ENCODE measurements at places on chromosomes 2 and 18.

- no peak for DNase-seq
Measured at GRCh38 chr2:129728035-129728972, 251.2 kb upstream of the RAB6C start.

GRCh38 chr2:204794624-204795023 is 249.3 kb downstream of the PARD3B start:
- no peak for DNase-seq

- no peak for DNase-seq
Measured at GRCh38 chr2:26459991-26460612, 17.8 kb downstream of the OTOF start.

- DNase-seq = no peak
Measured at GRCh38 chr2:232502911-232503808, 15.5 kb upstream of the ECEL1 start.

GRCh38 chr2:20759487-20759886 is 63.4 kb downstream of the LDAH start:
- no peak for DNase-seq

DNA sequence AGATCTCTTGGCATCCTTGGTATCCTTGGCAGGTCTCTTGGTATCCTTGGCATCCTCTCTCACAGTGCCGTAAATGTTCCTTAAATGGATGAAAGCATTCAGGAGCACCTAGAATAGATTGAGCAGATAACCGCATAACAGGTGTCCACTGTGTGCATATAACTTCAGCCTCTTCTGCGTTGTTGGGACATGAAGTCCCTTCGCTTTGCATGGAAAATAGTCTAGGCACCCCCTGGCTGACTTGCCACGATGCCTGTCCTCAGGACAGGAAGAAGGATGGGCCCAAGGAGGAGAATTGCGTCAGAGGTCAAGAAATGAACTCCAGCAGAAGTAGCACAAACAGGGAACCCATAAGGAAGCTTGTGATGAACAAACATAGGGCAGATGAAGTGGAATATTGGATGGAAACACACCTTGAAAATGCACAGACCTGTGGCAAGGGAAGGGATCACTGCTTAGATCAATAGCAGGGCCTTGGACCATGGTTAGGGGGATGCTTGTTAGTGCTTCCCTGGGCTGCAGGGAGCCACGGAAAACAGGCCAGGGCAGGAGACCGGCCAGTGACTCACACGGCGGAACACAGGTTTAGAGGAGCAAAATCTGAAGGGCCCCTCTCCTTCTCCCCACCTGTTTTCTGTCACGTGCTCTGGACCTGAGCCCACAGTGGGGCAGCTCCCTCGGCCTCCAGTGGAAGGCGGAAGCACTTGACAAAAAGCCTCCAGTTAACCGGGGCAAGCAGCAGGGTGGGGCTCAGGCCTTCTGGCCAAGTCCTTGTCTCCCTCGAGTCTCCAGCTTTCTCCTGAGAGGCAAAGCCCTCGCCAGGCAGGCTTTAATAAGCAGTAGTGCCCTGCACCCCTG is 99.2 kb upstream of the ASAP2 start:
- no peak for DNase-seq

DNA sequence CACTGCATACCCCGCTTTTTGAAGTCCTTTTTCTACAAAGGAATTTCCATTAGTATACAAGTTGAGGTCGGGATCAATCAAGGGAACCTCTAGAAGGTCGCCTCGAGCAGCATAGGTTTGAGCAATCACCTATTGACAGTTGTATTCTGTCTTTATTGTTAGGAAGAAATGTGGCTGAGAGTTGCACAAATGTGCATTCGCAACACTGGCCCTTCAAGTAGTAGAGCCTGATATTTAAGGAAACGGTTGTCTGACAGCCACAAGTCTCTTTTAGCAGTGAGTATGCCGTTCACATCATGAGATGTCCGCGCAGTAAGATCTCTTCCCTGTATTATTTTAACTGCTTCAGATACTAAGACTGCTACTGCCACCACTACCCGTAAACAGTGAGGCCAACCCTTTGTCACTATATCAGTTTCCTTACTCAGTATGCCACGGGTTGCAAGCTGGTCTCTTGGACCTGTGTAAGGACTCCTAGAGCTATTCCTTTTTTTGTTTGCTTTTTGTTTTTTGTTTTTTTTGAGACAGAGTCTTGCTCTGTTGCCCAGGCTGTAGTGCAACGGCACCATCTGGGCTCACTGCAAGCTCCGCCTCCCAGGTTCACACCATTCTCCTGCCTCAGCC is 10.0 kb upstream of the STARD7 start:
- no peak for DNase-seq

GRCh38 chr18:62659698-62660097 is 55.6 kb upstream of the PHLPP1 start:
- DNase-seq = no peak

GRCh38 chr18:3455907-3456685 is 6.1 kb downstream of the TGIF1 start:
- DNase-seq = no peak

GRCh38 chr2:174444761-174445160 is 42.1 kb downstream of the GPR155 start:
- no peak for DNase-seq

DNA sequence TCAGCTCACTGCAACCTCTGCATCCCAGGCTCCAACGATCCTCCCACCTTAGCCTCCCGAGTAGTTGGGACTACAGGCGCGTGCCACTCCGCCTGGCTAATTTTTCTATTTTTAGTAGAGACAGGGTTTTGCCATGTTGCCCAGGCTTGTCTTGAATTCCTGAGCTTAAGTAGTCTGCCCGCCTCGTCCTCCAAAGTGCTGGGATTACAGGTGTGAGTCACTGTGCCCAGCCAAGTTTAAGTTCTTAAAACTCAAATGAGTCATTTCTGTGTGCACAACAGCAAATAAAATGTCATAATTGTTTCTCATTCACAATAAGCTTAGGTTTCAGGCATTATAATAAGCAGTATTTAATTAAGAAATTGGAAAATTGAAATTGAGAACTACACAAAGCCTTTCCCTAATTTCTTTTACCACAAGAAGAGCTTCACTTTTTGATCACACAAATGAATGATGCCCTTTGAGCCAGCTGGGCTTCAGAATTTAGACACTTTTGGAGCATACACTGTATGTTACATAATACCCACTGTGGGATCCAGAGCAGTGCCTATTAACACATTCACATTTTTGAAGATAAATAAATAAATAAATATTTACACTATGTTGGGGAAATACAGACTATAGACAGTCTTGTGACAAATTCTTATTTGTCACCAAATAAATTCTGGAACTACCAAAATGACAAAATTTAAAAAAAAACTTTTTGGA is 8.6 kb upstream of the ME2 start:
- DNase-seq = no peak

GRCh38 chr2:164915566-164915965 is 39.8 kb downstream of the SLC38A11 start:
- no peak for DNase-seq

- DNase-seq = no peak
Measured at GRCh38 chr2:27162151-27163121, 13.6 kb downstream of the TCF23 start.

GRCh38 chr2:176325732-176326131 is 56.5 kb downstream of the MTX2 start:
- no peak for DNase-seq

GRCh38 chr2:207772081-207772843 is 2.6 kb upstream of the FZD5 start:
- DNase-seq = peak; percentile 54

DNA sequence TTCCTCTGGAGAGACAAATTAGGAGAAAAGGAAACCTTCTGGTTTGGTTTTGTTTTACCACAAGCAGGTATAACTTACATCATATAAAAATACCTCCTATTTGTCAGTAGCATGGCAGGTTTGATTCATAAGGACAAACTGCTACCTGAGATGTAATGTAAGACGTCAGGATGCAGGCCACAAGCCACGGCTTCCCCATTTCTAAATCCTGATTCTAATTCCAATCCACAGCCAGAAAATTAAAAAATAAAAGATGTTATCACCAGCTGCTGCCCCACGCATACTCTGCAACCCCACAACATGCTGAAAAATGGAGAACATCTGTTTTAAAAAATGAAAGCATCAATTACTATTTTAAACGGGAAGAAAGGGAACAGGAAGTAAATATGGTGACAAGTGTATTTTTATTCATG is 197.6 kb downstream of the BCL11A start:
- DNase-seq = peak; percentile 19

DNA sequence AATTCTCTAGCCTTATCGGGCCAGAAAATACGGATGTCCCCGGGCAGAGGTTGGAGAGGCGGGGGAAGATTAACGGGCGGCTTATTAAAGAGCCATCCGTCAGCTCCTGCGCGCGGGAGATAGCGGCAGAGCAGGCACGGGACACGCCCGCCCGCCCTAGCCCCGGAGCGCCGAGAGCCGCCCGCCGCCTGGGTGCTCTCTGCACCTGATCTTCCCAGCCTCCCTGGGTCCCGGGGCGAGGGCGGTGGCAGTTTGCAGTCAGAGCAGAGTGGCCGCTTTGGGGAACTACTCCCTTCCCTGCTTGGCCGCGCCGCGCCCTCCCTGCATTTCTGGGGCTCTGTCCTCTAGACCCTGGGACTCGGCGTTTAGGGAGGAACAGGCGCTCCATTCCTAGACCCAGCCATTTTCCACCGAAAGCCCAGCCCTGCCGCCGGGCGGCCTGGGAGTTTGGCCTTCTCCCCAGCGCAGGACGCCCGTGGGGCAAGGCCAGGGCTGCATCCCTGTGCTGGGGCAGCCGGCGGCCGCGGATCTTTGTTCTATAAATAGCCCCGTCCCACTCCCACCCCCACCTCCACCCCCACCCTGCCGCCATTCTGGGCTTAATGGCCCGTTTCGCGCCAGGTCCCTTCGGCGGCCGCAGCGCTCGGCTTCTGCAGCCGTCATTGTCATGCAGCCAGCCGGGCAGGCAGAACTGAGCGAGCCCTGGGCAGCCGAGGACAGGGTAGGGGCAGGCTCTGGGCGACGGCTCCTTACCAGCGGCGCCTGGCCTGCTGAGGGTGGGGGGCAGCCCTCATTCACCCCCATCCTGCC is 6.6 kb downstream of the GAD1 start:
- peak; percentile 98 for DNase-seq

- DNase-seq = no peak
Measured at GRCh38 chr18:35703043-35703688, 121.6 kb downstream of the GALNT1 start.

GRCh38 chr2:236781933-236782816 is 212.6 kb downstream of the ACKR3 start:
- DNase-seq = no peak

- DNase-seq = no peak
Measured at GRCh38 chr2:122660786-122661634, 905.6 kb downstream of the TSN start.

GRCh38 chr2:3876685-3877084 is 173.3 kb downstream of the DCDC2C start:
- no peak for DNase-seq

- no peak for DNase-seq
Measured at GRCh38 chr18:62289047-62289446, 36.1 kb upstream of the TNFRSF11A start.

- no peak for DNase-seq
Measured at GRCh38 chr18:371609-371982, 103.7 kb upstream of the THOC1 start.

- peak; percentile 83 for DNase-seq
Measured at GRCh38 chr2:222939208-222939856, 78.5 kb downstream of the ACSL3 start.

- DNase-seq = no peak
Measured at GRCh38 chr2:25305775-25306174, 36.0 kb downstream of the DNMT3A start.

GRCh38 chr2:12928775-12929401 is 212.2 kb downstream of the TRIB2 start:
- no peak for DNase-seq

GRCh38 chr2:219125225-219125885 is 35.3 kb downstream of the NHEJ1 start:
- peak; percentile 52 for DNase-seq

- peak; percentile 87 for DNase-seq
Measured at GRCh38 chr2:206260188-206261012, 14.1 kb upstream of the ZDBF2 start.

DNA sequence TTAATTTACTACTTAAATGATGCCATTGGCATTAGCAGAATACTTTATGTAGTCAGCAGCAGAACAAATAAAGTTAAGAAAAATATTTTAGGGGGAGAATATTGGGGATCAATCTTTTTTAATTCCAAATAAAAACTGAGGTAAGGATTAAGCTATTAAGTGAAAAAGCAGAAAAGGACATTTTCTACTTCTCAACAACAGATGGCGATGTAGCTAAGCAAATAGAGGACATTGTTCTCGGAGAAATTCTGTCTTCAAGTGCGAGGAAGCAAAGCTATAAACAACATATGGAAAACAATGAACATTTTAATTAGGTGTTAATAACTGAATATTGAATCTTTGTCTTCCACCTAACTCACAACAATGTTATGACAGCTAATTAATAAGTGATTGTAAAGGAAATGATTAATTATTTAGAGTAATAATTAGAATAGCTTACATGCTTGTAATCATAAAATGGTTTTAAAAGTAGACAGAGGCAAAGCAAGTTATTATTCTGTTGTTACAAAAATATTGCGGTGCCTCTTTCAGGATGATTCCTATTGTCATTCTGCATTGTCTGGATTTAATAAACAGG is 32.9 kb upstream of the CCDC93 start:
- DNase-seq = peak; percentile 75

GRCh38 chr2:1553671-1554295 is 140.5 kb downstream of the TPO start:
- no peak for DNase-seq

- DNase-seq = peak; percentile 30
Measured at GRCh38 chr2:134668821-134669220, 50.0 kb downstream of the TMEM163 start.

GRCh38 chr2:219218217-219218731 is 484 bp downstream of the ABCB6 start:
- peak; percentile 70 for DNase-seq

Measured in hematopoietic multipotent progenitor cell treated with erythropoietin and hydrocortisone succinate and interleukin-3 and kit ligand, for 6 days (in vitro differentiated cells).